ENCODE measurements at places on chromosomes 3 and 15.

GRCh38 chr15:58398071-58398470 lies 33.7 kb upstream of the LIPC start:
- no peak for DNase-seq

GRCh38 chr15:37586011-37586583 lies 348.3 kb upstream of the TMCO5A start:
- no peak for DNase-seq

- no peak for DNase-seq
These were observed 31.3 kb upstream of the BLM start for GRCh38 chr15:90685591-90686434.

- peak; percentile 14 for DNase-seq
These were observed 30.2 kb upstream of the MAGEF1 start for GRCh38 chr3:184741798-184742675.

GRCh38 chr3:87550892-87551291 lies 274.5 kb upstream of the POU1F1 start:
- no peak for DNase-seq

DNA sequence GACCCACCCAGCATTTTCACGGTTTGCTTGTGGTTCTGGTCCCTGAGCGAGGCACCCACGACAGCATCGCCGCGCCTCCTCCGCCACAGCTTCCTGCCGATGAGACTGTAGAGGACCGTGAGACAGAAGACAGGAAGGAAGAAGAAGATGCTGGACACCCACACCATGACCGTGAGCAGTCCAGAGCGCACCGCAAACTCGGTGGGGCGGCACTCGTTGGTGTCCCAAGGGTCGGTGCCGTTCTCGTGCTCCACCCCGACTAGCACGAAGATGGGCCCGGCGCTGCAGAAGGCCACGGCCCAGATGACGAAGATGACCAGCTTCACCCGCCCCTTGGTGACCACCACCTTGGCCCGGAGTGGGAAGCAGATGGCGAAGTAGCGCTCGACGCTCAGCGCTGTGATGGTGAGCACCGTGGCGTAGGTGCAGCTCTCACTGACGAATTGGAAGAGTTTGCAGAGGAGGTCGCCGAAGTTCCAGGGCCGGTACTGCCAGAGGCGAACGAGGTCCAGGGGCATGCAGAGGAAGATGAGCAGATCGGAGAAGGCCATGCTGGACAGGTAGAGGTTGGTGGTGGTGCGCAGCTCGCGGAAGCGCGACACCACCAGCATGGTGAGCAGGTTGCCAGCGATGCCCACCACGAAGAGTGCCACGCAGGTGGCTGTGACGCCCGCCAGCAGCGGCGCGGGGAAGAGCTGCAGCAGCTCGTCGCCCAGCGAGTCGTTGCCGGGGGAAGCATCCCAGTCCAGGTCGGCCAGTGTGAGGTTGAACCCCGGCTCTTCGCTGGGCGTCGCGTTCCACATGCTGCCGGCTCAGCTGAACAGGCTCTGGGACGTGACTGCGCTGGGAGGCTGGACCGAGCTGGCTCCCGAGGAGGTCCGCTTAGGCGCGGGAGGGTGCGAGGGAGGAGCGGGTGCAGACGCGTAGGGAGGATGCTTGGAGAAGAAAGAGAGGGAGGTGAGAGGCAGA lies at the start of gene GHSR:
TSS of gene GHSR (minus strand) at position 846 of the 969 bp plus-strand sequence. CDS start at position 803, 43 bp downstream.
- DNase-seq, result no peak

- DNase-seq, result no peak
These were observed 12.3 kb upstream of the SLC30A4 start for GRCh38 chr15:45534821-45535220.

- no peak for DNase-seq
These were observed 55.9 kb upstream of the MEF2A start for GRCh38 chr15:99509686-99510461.

DNA sequence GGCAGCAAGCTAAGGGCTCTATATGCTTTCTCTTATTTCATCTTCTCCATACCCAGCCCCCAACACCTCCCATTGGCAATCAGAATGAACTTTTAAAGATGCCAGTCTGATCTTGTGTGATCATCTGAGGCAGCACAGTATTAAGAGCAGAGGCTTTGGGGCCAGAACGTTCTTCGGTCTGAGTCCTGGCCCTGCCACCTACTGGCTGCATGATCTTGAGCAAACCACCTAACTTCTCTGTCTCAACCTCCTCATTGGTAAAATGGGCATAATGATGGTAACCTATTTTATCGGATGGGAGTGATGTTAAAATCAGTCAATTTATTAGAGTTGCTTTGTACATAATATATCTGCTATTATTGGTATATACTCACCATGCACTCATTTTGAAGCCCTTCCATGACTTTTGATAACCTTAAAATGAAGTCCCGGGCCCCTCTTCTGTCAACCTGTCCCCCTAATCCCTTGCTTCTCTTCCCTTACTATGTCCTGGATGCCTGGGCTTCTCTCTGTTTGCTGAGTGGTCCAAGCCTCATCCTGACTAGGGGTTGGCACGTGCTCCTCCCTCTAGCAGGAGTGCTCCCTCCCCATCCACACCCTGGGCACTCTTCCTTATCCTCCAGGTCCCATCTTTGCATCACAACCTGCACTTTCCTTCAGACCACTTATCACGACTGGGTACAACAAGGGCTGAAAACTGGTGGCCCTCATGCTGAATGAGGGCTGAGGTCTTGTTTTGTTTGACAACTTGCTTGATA lies 6.3 kb downstream of the EFCAB12 start:
- no peak for DNase-seq

GRCh38 chr3:46859001-46859710 lies 4.1 kb downstream of the MYL3 start:
- DNase-seq, result no peak

- DNase-seq, result no peak
These were observed 861.9 kb upstream of the SEMA6D start for GRCh38 chr15:46855388-46855787.

- DNase-seq, result no peak
These were observed 207.5 kb downstream of the ZNF385D start for GRCh38 chr3:21543380-21544075.

DNA sequence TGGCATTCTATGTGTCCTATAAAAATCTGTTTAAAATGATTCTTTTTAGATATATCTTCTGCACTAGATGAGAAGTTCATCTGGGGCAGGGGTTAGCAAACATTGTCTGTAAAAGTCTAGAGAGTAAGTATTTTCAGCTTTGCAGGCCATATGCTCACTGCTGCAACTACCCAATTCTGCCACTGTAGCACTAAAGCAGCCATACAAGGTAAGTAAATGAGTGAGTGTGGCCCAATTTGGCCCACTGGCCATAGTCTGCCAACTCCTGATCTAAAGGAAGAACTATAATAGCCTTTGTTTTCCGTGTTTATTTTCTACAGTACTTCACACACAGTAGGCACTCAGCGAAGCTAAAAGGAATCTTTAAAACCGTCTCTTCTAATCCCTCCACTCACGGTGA lies 42.3 kb downstream of the DLG1 start:
- DNase-seq, result no peak

DNA sequence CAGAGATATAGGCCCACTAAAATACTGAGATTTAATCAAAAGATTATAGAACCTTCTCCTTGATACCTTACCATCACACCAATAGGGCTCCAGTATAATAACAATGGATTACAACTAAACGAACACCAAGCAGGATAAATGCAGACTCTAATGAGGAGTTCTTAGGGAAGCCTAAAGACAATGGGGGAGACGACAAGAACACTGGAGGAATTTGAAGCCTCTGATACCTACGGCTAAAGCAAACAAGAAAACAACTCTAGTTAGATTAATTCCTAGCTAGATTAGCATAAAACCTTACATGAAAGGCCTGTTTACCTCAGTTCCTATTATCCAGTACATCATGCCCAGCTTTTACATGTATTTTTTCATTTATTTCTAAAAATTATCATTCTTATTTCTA lies 35.1 kb downstream of the NGLY1 start:
- DNase-seq, result no peak

DNA sequence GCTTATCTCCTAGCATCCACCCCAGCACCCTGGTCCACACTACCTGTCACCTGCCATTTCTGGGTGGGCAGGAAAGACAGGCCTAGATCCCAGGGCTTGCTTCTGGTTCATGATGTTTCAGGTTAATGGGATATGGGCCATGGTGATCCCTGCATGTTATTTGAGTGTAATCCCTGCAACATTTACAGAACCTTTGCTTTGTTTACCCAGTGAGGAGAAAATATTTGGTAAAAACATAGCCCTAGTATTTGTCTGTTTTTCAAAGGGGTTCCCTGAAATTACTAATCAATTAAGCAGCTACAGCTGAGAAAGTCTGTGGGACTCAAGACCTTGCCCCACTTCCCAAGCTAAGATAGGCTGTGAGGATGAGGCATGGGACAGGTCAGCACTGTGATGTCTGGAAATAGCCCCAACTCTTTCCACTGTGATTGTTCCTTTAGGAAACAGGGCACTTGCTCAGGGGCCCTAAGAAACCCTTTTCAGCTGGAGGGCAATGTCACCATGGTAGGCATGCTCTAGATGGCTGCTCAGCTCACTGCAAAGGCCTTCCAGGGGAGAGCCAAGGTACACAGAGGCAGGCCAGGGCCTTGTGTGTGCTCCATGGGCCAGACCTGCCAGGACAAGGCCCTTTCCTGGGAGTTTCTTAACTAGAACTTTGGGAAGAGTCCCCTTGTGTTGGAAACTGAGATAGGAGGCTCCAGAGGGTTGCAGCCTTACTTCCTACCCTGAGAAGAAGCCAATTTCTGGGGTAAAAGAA lies 11.1 kb downstream of the TRANK1 start:
- no peak for DNase-seq

GRCh38 chr3:81869382-81869781 lies 107.9 kb upstream of the GBE1 start:
- no peak for DNase-seq

DNA sequence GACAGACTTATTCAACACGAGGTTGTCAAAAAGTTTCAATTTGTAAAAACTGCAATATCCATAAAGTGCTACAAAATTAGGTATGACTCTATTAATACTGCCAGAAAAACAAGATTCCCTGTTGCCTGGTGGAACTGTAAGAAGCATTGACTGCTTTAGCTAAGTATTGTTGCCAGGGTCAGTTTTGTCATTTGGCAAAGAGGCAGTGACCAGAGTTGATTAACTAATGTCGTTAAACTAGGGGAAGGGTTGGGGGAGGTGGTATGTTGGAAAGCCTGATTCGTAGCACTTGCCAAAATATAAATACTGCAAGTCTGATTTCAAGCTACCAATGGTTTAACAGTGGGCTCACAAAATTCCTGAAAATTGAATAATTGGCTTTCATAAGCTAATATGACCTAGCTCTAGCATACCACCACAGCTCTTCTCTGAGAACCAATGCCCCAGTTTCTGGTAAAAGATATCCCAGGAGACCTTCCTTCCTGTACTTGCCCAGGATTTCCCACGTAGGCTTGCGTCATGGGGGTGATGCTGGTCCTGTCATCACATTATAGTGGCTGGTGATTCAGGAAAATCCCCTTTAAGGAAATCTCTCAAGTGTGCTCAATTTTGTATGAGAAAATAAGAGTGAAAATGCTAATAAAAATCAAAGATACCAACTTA lies 266.4 kb upstream of the TBC1D5 start:
- DNase-seq, result no peak

- DNase-seq, result no peak
These were observed 1.4 kb upstream of the RAB5A start for GRCh38 chr3:19945534-19945933.

DNA sequence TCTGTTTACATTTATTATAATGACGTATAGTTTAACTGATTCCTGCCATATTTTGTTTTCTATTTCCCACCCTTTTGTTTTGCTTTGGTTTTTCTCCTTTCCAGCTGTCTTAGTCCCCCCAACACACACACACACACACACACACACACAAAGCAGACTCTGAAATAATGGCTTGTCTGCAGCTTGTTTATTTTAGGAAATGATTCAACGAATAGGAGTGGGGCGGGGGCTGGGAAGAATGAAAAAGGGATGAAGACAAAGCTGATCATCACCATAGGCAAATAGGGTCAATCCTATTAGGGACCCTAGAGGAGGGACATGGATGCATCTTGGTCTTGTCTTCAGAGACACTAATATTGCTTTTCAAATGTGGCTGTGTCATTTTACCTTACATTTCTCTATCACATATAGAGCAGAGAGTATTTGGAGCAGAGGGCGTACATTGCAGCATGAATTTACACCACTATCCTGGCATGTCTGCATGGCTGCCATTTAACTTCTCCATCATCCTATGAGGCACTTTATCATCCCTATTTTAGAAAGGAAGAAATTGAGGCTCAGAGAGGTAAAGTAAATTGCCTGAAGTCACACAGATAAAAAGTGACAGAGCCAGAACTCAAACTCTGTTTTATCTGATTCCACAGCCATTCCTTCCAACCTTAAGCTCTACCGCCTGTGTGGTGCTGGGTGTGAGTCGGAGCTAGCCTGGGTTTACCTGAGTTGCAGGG lies 147.2 kb upstream of the TPM1 start:
- DNase-seq, result no peak

DNA sequence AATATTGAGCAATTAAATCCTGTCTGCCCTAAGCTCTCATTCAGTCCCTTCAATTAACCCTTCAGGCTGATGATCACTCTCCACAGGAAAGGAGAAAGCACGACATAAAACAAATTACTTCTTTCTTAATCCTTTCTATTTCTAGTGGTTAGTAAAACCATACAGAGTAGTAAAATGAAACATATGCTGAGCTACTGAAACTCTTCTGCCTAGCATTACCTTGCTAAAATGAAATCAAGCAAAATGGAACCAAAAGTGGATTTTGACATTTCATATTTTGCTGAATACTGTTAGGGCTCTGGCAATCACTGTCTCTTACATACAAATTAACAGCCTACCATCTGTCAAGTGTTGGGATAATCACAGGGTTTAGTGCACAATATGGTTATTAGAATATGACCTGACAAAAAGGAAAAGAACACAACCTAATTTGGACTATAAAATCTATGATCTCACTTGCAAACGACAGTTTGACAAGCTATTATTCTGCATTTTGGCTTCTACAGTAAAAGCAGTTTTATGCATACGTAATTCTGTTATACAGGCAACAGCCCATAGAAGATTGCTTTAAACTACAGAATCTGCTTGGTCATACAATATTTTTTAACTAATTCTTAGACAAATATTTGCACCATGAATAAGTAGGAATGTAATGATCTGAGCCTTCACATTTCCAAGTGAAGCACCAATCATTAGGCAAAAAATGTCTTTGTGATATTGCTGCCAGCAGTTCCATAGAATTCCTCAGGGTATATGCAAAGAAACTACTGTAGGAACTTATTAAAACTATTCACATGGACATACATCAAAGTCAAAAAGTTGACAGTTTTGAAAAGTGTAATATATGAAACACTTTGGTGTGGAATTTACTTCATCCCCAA lies 105.0 kb downstream of the FHIT start:
- DNase-seq, result no peak

DNA sequence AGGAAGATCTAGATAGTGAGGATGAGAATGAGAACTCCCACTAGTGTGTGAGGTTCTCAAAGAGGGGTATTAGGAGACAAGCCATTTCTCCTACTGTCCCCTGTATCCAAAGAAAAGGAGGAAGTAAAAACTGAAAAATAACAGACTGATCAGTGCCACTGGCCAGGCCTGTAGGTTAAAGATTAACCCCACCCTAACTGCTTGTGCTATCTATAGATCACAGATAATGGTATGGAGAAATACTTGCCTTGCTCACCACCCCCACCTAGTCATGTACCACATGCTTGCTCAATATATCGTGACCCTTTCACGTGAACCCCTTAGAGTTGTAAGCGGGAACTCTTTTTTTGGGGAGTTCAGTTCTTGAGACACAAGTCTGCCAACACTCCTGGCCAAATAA lies 519.7 kb upstream of the FRG2C start:
- DNase-seq, result no peak
